ENCODE measurements at places on chromosomes 2 and 18. TPM values are rescaled to one million over a fixed set of nuclear protein-coding genes. Genes with fewer than 3 reads are reported as not detected.

DNA sequence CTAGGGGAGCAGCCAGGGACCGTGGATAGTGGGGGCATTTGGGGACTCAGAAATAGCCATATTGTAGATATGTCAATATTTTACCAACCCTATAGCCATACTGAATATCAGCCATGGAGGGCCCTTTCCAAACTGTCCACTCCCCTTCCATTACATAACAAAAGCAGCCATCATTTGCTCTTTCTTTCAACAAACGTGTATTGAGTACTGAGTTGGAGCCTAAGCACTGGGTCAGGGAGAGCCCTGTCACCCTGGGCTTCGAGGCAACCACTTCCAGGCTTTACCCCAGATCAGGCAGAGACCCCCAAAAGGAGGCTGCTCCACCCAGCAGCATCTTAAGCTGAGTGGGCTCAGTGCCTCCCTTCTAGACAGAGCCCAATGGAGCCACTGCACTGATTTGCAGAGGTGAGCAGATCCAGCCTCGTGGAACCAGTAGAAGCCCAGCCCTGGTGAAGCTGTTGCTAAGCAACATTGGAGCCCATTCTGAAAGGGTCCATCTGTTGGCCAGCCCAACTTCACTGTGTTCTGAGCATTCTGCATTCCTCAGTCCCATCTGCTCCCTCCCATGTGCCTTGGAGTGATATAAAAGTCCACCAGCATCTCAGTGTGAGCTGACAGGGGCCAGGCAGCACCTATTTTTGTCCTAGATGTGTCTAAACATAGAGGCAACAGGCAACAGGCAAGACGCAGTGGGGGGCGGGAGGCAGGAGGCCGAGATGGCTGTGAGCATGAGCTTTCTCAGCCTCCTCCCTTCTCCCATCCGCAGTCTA, 112.1 kb downstream of the PLB1 start:
- DNase-seq, result no peak
- no peak overlapping the region for H3K27ac ChIP-seq
- H3K4me3 ChIP-seq, result no peak overlapping the region
- H3K36me3 ChIP-seq, result no peaks in the 10 kb centered on the region
- no peaks in the 10 kb centered on the region for H3K27me3 ChIP-seq

DNA sequence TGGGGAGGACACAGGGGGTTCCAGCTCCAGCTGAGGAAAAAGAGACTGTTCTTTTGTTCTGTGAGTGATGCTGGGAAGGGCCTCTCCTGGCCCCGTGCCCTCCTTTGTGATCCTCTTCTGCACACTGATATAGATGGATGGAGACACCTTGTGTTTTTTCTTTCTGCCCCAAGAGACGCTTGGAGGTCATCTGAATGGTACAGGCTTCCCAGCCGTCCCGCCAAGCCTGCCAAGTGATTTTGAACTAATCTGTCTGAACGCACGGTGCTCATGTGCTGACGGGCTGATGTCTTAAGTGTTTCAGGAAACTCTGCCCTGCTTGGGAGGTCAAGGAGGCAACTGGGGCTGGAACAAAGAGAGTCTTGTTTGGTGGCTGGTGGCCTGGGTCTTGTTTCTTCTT, 57.5 kb downstream of the KIF5C start:
- no peaks in the 10 kb centered on the region for H3K4me1 ChIP-seq
- no peak overlapping the region for H3K4me3 ChIP-seq
- DNase-seq, result no peak

- no peaks in the 10 kb centered on the region for H3K36me3 ChIP-seq
- no peak for DNase-seq
- no peaks in the 10 kb centered on the region for H3K27me3 ChIP-seq
- no peaks in the 10 kb centered on the region for H3K4me1 ChIP-seq
Observed at GRCh38 chr2:164867779-164868397, 26.3 kb upstream of the COBLL1 start.

DNA sequence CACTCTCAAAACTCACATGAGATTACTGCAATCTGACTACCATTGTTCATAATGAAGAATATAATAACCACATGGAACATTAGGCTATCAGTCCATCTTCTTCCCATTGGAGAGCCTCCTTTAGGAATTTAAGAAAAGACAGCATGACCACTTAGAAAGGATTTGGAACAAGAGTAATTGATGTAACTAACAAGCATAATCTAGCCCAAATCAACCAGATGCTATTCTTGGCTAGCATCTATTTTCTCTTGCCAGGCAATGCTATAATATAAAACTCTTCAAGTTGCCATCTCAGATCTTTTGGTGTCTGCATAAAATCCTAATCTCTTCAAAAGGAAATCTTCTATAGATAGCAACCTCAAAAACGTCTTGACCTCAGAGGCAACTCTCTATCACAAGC, 152.0 kb upstream of the REG3G start:
- no peak for DNase-seq
- no peaks in the 10 kb centered on the region for H3K27me3 ChIP-seq
- H3K4me3 ChIP-seq, result no peak overlapping the region
- H3K27ac ChIP-seq, result no peak overlapping the region
- H3K36me3 ChIP-seq, result no peaks in the 10 kb centered on the region

GRCh38 chr2:24084386-24085199, at the start of gene TP53I3:
TSS of gene TP53I3 (minus strand) at chr2:24084834. CDS start at chr2:24084326, 508 bp downstream.
- peak; percentile 89 for DNase-seq
- peaks cover 6% of the 10 kb centered on the region for H3K36me3 ChIP-seq
- H3K4me3 ChIP-seq, result peak within 1 kb of the TSS; percentile 87
- H3K4me1 ChIP-seq, result peaks cover 14% of the 10 kb centered on the region
- H3K27me3 ChIP-seq, result no peaks in the 10 kb centered on the region

GRCh38 chr2:194062401-194062800, 1594.6 kb upstream of the SLC39A10 start:
- H3K36me3 ChIP-seq, result no peaks in the 10 kb centered on the region
- H3K4me1 ChIP-seq, result no peaks in the 10 kb centered on the region
- no peak overlapping the region for H3K4me3 ChIP-seq
- DNase-seq, result no peak

DNA sequence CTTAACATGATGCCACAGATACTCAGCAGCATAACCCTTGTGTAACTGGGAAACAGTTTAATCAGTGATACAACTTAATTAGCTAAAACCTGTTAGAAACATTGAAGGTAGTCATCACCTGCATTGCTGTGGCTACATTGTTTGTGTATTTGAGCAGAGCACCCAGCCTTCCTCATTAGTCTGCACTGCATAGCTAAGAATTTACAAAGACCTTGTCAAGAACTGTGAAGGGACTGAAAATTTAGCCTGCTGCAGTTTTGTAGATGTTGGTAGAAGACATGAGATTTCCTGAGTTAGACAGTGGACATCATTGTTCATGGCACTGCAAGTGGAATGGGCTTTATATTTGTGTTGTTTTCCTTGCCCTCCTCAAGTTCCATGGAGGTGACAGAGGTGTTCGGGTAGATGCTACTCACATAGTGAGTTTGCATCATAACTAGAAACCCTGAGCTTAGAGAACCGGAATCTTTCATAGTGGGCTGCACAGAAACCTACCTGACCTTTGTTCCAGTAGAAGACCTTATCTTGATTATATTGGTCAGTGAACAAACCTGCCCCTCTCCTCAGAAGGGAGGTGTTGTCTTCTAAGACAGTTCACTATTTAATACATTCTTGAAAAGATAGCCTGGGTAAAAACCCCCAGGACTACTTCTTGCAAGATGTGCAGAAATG, 12.5 kb downstream of the VAPA start:
- no peaks in the 10 kb centered on the region for H3K27me3 ChIP-seq
- DNase-seq, result no peak
- peaks cover 72% of the 10 kb centered on the region for H3K4me1 ChIP-seq
- peaks cover 1% of the 10 kb centered on the region for H3K36me3 ChIP-seq

DNA sequence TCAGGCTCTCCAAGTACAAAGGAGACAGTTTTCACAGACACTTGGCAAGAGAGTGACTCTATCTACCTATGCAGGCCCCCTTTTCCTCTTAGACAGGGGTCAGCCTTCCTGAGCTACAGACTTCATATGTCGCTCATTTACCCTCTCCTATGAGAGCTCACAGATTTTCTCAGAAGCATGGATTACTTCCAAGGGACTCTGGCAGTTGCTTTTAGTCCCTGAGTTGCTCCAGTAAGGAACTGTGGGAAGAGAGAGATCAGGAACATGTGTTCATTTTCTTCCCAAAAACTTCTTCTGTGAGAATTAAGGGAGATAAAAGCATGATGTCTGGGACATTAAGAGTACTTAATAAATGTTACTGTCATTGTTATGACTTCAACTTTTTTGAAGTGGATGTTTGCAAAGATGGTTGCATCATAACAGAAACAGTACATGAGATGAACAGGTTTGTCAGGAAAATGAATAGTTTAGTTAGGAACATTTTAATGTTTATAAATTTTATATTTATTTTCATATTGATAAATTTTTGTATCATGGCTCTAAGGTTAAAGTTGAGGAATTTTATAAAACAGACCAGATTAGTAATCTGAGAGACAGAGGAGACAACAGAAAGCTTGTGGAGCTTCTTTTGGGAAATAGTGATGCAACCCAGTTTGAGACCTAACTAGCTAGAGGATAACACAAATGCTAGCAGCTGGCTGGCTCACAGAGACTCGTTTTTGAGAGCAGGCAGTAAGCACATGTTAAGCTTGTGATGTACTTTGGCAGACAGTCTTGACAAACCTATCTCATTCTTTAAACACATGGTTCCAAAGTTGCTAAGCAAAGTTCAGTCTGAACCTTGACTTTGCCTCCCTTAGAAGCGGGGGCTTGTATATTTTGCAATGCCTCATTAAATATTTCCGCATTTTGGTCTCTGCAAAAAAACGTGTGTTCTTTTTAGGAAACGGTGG, 21.7 kb upstream of the UGP2 start:
- H3K4me3 ChIP-seq, result no peak overlapping the region
- DNase-seq, result no peak
- peaks cover 2% of the 10 kb centered on the region for H3K4me1 ChIP-seq
- H3K27me3 ChIP-seq, result no peaks in the 10 kb centered on the region

The HRH4 gene
- total RNA-seq, result not detected

The POMC gene
- 6.3 TPM for total RNA-seq

The CLIP4 gene
- total RNA-seq, result 15.8 TPM

The RTP5 gene
- total RNA-seq, result 0.20 TPM

The MAP3K19 gene
- total RNA-seq, result not detected

The ALPG gene
- total RNA-seq, result not detected
